Activated CD4-positive, alpha-beta T cell treated with anti-CD3 and anti-CD28 coated beads for 36 hours (primary cell): ENCODE measurements at places on chromosomes 3 and 15.

GRCh38 chr3:103410231-103410630 is 975.4 kb downstream of the ZPLD1 start:
- DNase-seq: peak; percentile 4

- no peak for DNase-seq
Observed at GRCh38 chr15:34119291-34119690, 17.4 kb downstream of the PGBD4 start.

DNA sequence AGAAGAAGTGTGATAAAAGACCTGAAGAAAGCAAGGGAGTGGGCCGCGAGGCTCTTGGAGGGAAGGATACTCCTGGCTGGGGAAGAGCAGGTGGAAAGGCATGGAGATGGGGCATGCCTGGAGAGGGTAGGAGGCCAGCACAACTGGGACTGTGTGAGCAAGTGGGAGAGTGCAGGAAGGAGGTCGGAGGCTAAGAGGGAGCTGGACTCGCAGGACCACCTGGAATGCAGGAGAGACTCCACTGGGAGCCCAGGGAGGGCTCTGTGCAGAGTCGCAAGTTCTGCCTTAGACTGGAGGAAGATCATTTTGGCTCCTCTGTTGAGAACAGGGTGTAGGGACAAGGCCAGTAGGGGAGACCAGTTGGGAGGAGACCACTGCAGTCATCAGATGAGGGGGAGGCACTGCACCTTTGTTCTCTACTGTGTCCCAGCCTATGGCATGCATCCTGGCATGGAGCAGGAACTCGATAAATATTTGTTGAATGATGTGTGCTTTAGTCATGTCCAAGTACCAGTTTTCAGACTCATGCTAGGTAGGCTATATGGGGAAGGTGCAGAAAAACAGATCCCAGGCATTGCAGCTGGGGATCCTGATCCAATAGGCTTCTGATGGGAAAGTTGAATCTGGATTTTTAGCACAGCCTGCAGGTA is 13.7 kb downstream of the FAM107A start:
- DNase-seq: no peak

GRCh38 chr15:70051948-70052633 is 45.6 kb downstream of the TLE3 start:
- no peak for DNase-seq

- DNase-seq: no peak
Observed at GRCh38 chr15:39785139-39785538, 2.5 kb upstream of the FSIP1 start.

- peak; percentile 16 for DNase-seq
Observed at GRCh38 chr3:158830391-158830790, 28.5 kb downstream of the MFSD1 start.

DNA sequence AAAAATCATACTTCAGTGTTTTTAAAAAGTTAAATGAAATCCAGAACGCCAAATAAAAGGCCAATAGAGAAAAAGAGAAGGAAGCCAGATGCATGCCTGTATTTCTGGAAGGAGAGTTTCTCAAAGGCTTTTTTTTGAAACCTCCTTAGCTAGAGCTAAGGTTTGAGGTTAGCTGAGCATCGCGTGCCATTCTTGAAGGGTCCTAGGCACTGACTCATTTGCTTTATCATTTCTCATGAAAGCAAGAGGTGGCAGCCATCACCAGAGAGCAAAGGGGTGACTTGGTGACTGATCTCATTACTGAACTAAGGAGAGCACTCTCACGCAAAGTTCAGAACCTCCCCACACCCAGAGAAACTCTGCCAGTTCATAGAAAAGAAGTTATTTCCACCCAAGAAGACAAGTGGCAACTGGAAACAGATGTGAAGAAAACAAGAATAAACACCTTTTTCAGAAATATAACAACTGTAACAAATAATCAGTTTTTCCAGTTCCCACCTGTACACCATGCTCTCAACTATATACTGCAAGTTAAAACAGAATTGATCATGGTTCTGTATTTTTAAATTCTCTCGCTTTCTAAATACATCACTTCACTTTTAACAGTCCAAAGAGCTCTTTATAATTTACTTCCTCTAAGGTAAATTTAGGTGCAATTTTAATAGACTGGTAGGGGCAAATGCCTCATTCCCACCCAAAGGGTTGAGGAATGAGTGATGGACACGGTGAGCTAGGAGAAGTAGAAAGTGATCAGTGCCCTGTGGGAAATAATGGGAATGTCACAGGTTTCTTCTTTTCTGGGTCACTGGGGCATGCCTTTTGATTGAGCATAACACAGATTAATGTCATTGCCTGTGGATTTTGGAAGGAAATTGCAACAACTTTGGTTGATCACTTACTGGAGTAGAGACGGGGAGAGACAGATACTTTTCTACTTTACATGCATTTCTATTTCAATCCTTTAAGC is 24.7 kb downstream of the GPR15 start:
- DNase-seq: peak; percentile 86

GRCh38 chr3:195075199-195075940 is 195.6 kb downstream of the XXYLT1 start:
- no peak for DNase-seq

- DNase-seq: peak; percentile 64
Observed at GRCh38 chr3:32569540-32570420, 878 bp downstream of the DYNC1LI1 start.

DNA sequence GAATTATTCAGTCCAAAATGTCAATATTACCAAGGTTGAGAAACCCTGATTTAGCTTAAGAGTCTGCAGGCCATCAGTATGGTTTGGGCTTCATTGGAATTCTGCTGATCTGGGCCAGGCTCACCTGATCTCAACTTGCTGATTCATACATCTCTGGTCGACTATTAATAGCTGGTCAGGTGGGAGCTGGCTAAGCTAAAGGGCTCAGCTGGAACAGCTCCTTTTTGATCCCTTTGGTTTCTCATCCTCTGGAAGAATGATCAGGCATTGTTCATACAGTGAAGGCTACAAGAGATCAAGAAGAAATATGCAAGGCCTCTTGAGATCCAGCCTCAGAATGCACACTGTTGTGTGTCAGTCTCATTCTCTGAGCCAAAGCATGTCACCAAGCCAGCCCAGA is 123.3 kb upstream of the MME start:
- DNase-seq: no peak

DNA sequence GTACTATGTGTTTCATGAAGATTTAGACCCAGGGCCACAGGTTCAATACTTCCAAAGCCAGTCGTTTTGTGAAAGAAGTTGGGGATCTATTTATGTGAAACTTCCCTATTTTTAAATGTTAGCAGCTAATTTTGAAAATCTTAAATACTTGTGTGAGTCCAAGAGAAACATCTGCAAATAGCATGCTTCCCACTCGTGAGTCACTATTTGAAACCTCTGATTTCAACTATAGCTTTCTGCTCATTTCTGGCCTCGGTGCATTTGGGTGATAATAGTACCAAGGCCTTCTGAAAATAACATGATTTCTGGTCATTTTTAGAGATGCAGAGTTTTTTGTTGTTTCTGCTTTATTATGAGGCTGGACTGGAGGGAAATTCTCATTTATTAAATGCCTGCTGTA is 110.0 kb downstream of the OPA1 start:
- no peak for DNase-seq

GRCh38 chr3:58230876-58231552 is 6.6 kb upstream of the ABHD6 start:
- DNase-seq: no peak

DNA sequence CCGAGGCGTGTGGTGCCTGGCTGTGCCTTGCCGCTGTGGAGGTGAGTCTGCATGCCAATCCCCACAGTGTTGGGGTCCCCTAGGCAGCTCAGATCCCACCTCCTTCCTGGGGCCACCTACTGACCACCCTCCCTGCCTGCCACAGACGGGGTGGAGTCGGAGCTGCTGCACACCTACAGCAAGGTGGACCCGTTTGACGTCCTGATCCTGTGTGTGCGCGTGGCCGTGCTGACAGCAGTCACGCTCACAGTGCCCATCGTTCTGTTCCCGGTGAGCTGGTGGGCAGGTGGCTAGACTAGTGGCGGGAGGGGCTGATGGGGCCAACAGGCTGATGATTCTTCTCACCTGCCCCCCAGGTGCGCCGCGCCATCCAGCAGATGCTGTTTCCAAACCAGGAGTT is 13.4 kb downstream of the SLC38A3 start:
- no peak for DNase-seq

- DNase-seq: no peak
Observed at GRCh38 chr3:174409086-174409743, 449.9 kb upstream of the NAALADL2 start.

DNA sequence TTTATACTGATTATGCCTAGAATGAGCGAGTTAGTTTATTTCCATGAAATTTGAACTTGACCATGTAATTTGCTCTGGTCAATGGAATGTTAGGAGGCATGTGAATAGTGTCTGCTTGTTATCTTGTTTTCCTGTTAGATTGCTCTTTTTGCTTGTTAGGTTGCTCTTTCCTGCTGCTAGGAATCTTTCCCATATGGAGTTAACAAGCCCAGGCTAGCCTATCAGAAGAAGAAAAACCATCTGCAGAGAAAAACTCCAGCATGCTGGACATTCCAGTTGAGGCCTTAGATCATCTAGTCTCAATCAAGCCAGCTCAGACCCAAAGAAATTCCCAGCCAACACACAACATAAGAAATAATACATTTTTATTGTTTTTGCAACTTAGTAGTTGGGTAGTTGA is 470.2 kb upstream of the AGTR1 start:
- DNase-seq: no peak

DNA sequence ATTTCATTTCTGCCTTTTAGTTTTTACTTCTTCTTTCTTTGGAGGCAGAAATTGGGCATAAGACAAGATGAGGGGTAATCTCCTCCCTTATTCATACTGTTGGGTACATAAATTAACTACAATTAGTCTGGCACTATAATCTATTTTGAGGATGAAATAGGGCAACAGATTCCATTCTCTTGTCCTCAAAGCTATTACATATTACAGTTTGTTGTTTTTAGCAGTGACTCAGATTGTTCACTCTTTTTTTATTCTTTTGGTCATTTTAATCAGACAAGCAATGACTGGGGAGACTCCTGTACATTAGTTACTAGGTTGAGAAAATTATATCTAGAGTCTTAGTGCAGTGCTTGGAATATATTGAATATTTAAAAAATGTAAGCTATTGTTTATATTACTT is 556.0 kb downstream of the OTOL1 start:
- DNase-seq: no peak

DNA sequence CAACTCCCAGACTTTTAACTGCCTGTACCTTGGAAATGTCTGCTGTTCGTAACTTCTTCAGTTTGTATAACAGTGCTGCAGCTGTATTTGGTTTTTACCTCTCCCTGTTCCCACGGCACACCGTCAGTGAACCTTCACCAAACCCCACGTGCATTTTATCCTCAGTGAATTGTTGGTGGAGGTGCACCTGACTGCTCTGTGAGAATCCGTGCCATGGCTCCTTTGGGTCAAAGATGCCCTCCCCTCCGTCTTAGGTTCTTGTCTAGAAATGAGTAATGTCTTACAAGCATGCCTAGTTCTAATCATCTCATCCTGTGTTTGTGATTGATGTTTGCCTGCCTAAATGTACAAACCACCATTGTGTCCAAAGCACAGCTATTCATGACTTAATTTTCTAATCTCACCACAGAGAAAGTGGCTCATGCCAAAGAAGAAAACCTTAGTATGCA is 28.2 kb downstream of the TPM1 start:
- DNase-seq: no peak

- DNase-seq: no peak
Observed at GRCh38 chr15:75058127-75058905, 34.9 kb downstream of the PPCDC start.

GRCh38 chr15:61974759-61975158 is 85.5 kb downstream of the VPS13C start:
- DNase-seq: no peak

- DNase-seq: peak; percentile 53
Observed at GRCh38 chr15:38072348-38073177, 138.1 kb downstream of the TMCO5A start.

DNA sequence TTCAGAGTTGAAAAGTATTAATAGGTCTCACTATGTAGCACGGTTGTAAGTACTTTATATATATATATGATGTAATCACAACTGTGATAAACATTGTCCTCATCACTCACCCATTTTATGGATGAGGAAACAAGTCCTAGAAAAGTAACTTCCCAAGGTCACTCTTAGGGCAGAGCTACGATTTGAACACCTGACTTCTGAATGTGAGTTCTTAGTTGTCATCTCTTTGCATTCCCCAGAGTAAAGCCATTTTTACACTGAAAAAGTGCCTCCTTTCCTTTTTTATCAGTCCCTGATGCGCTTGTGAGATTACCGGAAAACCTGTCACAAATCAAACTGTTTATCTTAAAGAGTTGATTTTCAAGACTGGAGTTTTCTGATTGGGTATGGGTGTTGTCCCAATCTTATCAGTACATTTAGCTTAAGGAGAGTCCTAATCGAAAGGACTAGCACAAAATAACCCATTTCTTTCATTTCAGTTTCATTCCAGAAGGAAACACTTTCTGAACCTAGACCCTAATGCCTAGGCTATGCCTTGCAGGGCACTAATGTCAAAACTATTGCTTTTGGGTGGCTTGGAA is 2.3 kb upstream of the EDEM1 start:
- no peak for DNase-seq

DNA sequence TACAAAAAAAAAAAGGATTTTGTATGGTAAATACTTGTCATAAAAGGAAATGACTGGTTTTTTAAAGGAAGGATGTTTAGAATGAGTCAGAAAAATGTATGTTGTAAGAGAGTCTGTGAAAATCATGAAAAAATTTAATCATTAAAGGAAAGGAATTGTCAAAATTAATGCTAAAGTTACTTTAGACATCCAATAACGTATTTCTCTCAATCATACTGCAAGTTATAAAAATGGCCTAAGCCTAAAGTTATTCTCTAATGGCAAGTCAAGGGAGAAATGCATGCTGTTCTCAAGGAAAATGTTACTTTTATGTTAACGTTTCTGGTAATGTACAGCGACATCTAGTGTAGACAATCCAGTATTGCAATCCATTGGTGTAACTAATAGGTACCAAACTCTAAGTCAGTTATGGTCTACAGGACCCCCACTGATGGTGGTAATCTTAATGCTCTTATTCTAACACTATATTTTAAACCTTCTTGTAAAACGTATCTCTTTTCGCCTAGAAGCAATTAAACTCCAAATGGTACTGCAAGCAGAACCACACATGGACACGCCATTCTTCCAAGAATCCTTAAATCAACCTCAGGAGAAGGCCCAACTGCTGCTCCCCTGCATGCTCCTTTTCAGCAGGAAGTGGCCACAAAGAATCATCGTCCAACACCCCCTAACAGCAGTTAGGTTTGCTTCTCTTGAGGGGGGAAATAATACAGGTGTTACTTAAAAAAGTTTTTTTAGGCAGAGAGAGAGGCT is 35.2 kb downstream of the NCEH1 start:
- no peak for DNase-seq

- no peak for DNase-seq
Observed at GRCh38 chr3:113297287-113297686, 85.9 kb downstream of the BOC start.

GRCh38 chr3:190848870-190849269 is 13.6 kb downstream of the GMNC start:
- no peak for DNase-seq
